Left hindlimb (tissue), 1 donor: ENCODE measurements at places on chromosomes 6 and 20.

DNA sequence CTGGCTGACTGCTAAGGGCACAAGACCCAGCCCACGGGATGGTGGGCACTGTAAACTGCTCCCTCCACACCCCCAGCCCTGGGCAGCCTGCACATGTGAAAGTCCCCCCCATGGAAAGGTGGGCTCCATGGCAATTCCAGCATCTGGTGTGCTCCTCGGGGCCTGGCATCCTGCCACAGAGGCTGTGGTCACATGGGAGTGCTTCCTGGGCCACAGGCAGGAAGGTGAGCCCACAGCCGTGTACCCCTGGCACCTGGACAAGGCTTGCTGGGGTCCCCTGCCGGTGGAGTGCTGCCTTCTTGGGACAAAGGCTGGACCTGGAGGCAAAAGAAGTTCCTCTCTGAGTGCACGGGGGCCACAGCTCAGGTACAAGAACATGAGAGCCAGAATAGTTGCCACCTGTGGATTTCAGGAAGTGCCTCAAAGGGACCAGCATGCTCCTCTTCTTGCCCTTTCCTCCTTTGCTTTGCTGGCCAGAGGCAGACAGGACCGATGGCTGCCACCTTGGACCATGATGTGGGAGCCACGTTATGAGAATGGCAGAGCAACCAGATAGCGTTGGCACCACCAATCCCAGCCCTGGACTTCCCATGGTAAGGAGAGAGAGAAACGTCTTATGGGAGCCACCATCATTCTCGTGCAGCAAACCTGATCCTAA is 120.2 kb upstream of the MLN start:
- no peak for DNase-seq

GRCh38 chr6:131645846-131646245 is 8.7 kb downstream of the ENPP3 start:
- no peak for DNase-seq

- no peak for DNase-seq
These were observed 165.1 kb upstream of the SYNDIG1 start for GRCh38 chr20:24304291-24304690.

GRCh38 chr6:40308533-40309306 is 278.4 kb downstream of the LRFN2 start:
- DNase-seq = peak; percentile 59

DNA sequence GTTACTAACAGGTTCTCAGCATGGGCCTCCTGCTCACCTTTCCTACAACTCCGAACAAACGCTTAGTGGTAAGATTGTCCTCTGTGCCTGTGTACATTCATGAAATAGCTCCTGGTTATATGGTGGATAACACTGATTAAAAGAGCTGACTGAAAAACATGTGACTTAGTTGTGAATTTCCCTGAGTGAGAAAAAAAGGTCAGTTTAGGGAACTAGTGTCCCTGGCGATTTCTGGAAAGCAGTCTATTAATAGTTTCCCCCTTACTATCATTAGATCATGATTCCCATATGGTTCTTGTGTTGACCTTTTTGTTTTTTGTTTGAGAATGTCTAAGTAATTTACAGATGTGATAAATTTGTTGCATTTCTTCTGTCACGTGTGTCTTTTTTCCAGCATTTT is 15.6 kb downstream of the SNRPC start:
- no peak for DNase-seq

GRCh38 chr6:71656121-71656520 is 230.2 kb upstream of the RIMS1 start:
- no peak for DNase-seq

DNA sequence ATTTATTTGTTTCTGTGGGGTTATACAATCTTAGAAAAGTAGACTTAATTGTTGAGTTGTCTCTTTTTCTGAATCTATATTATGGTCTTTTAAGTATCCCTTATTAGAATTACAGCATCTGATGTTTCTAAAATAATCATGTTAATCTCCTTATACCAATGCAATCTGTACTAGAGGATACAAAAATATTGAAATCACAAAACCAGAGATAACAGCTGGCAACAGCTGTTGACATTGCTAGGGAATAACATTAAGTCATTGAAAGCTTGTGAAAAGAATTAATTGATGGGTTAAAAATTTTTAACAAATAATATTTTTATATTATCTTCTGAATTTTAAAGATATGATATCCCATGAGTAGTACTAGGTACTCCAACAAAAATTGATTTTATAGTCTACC is 162.6 kb downstream of the COL19A1 start:
- DNase-seq = no peak

DNA sequence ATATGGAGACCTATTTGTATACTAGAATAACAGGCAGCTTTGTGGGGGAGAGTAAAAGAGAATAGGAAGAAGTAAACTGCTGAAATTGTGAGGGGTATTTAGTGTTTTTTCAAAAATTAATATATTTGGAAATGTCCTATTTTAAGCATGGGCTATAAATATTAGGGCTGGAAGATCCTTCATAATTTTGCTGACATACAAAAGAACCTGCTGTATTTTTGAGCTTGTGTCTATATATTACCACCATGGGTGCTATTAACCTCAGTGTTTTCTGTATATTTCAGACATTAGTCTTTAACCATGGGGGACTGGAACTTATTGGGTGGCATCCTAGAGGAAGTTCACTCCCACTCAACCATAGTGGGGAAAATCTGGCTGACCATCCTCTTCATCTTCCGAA is at the start of gene GJA10:
GJA10 (plus strand) TSS at position 301 of the 400 bp plus-strand sequence; CDS start at position 301, 0 bp downstream.
- no peak for DNase-seq

DNA sequence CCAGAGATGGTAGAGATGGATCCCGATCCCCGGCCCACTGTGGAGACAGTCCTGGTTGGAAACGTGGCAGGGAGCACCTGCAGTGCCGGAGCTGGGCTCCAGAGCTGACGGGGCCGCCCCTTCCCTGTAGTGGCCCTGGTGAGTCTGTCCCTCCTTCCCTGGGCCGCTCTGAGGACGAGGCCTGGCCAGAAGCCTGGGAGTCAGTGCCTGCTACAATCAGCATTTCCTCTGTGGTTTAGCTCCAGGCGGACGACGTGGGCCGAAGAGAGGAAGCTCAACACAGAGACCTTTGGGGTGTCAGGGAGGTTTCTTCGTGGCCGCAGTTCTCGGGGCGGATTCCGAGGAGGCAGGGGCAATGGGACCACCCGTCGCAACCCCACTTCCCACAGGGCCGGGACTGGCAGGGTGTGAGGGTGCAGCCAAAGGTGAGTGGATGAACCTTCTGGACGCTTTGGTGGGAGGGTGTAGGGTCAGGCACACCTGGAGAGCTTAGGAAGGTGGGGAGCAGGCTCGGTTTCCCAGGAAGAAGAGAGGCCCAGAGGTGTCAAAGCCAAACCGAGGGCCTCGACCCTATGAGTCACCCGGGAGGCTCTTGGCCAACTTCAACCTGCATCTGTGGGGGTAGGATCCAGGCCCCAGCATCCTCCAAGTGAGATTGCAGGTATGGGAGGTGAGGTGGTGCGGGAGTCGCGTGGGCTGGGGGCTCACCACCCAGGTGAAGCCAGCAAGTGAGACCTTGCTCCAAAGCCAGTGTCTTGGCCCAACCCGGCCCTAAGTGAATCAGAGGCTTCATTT is 9.9 kb downstream of the PSMA7 start:
- no peak for DNase-seq

DNA sequence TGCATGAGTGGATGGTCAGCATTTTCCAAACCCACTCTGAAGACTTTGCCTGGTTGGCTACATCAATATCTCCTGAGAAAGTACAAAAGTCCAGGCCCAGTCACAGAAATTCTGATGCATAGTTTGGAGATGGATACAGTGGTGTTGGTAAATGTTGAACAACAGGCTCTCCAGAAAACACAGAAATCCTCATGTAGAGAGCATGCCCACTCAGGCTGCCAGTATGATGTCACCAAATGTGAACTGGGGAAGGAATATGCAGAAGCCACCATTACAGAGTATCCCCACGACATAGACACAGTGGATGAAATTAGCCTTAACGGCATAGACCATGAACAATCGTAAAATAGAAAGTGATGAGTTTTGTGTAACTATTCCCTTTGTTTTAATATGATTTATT is 97.1 kb upstream of the NXT1 start:
- no peak for DNase-seq

DNA sequence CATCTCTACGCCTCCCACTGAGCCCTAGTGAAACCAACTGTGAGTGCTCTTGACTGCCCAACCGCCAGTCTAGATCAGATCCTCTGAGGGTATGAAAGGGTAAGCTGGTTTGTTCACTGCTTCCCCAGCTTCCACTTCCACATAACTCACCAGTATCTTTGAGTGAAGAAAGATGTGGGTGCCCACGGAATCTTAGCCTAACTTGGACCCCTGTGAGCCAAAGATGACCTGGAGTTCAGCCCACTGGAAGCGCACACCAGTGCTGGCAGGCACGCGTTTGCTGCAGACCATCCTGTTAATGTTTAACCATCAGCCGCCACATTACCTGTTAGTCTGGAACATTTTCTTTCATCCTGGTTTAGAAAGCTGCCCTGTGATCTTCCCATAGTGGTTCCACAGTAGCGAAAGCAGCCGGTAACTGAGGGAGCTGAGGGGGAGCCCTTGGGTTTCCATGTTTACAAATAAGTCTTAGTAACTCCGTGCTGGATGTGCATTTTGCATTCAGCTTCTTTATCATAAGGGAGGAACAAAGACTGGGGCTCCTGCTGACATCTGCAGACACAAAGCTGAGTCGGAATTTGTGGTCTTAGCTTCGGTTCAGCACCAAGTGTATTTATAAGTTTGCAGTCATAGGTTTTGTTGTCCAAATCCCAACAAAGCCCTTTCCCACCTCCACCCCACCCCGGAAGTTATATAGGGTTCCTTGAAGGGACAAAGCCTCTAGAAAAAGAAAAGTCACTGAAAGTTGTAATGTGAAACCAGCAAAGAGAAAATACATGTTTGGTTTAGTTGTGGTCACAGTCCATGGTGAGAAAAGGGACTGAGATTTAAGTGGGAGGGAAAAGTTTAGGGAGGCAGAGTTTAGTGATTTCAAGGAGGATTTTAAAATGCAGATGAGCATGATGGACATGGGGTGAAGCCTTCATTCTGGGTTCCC is 71.0 kb downstream of the SSR1 start:
- no peak for DNase-seq

DNA sequence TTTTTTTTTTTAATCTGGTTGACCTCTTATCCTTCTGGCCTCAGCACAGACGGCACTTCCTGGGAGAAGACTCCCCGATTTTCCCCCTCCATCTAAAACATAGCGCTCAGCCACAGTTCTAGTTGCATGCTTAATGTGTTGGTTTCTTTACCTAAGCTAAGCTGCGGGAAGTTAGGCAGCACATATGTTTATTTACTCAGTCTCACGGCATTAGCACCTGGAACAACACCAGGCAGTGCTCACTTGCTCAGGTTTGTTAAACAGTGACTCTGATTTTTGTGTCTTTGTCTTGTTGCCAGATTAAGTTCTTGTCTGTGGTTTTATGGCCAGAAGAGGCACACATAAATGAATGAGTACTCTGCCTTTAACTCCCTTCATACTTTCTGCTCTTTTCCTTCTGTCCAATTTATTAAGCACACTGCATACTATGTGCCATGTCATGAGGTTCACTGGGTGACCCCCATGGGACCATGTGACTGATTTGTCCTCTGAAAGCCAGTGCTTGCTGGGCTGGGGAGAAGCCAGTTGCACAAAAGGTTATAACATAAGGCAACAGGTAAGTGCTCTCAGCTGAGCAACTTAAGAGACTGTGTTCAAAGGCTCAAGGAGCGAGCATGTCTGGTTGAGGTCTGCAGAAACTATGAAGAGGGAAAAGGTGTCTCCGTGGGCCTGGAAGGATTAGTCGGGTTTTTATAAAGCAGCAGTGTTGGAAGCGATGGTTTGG is 93.6 kb downstream of the RPP40 start:
- no peak for DNase-seq

DNA sequence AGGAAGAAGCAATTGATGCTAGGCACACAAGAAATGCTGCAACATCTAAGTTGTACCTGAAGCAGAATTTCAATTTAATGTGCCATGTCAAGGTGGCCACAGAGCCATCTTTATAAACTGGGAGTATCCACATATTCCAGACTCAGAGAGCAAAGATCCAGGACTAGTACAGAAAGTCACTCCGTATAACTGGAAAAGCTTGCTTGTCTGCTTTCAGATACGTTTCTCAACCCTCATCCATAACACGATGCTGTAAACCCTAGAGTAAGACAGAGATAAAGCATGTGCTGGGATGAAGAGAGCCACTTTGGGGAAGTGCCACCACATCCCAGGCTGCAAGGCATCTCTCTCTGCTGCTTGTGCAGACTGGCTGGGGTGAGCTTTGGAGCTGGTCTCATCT is 134.7 kb downstream of the PACRG start:
- DNase-seq = no peak

DNA sequence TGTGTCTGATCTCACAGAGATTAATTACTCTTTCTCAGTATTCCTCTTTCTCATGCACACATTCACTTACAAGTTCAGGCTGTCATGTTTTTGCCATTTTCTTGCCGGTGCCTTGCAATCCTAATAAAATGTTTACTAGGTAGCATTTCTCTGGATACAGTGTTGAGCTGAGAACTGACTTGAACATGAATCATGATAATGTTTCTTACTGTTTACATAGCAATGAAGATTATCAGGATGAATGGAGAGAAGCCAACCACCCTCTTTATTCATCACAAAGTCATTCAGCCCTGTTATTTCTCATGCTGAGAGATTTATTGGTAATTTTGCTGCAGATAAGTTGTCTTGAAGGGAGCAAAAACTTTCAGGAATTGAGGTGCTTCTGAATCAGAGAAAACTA is 185.5 kb upstream of the ECI2 start:
- DNase-seq = no peak

GRCh38 chr6:27863962-27864905 is 48.0 kb downstream of the OR2B2 start:
- peak; percentile 51 for DNase-seq

- no peak for DNase-seq
These were observed 333.6 kb downstream of the BTBD9 start for GRCh38 chr6:38305995-38306681.

GRCh38 chr20:47971058-47971791 is 185.9 kb upstream of the SULF2 start:
- no peak for DNase-seq

DNA sequence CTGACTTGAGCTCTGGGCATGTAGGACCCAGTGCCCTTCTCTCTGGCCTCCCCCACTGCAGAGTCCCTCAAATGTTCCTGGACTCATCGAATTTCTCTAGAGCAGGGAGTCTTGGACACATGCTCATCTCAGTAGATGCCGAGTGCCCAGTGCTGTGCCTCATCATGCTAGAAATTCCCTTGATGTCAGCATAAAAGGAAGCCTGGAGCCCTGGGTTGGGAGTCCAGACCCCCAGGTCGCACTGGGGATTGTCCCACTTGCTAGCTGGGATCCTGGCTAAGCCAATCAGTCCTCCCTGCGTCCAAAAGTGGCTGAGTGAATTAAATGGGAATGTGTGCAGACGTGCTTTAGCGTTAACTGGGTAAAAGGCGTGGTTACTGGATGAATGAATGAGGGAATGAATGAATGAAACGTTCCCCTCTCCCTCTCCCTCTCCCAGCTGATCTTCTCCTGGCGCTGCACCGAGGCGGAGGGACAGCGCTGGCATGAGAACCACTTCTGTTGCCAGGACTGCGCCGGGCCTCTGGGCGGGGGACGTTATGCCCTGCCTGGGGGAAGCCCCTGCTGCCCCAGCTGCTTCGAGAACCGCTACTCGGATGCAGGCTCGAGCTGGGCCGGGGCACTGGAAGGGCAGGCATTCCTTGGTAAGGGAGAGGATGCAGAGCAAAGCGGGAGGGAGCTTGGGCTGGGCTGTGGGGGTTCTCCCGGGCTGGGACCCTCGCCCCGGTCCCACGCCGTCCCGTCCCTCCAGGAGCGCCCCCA is 1.6 kb upstream of the TOMM6 start:
- DNase-seq = no peak

- no peak for DNase-seq
These were observed 44.6 kb upstream of the CD93 start for GRCh38 chr20:23130622-23131140.

GRCh38 chr6:113909224-113909856 is 52.2 kb downstream of the MARCKS start:
- DNase-seq = no peak
